Endothelial cell of umbilical vein (primary cell): ENCODE measurements at places on chromosomes 13 and 19.
A peak's percentile ranks its signal among the peaks of the same experiment; 100 is the strongest.

GRCh38 chr13:76846363-76846762, 39.8 kb downstream of the KCTD12 start:
- no peak for DNase-seq

DNA sequence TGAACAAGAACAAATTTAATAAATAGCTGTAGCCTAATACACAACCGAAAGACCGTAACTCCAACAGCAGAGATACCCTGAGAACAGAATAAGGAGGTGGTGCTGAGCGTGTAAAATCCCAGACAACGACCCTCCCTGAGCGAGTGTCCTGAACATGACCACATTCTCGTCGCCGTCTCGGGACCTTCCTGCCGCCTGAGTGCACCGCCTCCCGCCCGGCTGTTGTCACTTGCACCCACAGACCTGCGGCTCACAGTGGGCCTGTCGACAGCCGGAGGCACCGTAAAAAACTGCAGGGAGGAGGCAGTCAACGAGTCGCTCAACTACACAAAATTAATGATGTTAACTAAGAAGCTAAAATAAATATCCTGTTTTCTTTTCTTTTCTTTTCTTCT, 35.8 kb upstream of the GRTP1 start:
- DNase-seq = no peak

DNA sequence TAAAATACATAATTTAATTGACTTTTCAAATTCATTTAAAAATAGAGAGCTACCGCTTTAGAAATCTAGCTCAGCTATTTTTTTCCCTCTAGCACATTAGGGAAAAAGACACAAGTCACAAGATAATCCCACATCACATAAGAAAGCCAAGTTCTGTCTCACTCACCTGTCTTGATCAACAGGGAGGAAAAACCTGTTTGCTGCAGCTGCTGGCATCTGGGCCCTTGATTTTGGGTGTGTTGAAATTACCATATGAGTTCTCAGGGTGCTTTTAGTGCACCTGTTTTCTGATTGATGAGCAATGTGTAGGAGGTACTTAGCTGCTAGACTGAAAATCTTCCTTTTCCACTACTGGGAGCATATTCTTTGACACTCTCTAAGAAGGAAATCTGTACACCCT, 53.8 kb downstream of the ZDHHC20 start:
- DNase-seq = no peak

DNA sequence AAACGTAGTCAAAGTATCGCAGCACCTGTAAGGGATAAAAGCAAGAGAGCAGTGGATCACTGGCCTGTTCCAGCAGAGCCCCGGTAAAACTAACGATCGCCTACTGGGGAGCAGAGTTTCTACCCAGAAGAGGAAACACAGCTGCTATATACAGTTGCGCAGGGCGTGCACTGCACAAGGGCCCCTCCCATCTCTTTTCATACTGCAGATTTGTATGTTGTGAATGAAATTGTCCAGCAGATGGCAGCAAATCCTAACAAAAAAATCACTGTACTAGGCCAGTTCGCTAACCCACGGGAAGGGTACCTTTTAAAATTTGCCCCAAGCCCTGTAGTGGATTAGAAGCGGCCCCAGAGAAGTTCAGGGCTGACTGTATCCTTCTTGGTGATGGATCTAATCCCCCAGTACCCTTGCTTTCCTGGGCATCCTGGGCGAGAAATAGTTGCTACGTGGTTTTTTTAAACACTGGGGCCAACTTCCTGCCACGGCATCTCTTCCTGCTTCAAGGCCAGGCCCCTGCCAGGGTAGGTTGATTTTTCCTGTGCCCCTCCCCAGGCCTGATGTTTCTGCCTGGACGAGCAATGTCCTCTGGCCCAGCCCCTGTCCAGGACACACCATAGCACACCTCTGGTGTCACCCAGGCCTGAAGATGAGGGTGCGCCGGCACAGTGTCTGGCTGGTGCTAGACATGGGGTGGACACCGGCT, 127.0 kb downstream of the IER2 start:
- DNase-seq = peak; percentile 78

GRCh38 chr19:5717215-5717935, 2.6 kb downstream of the LONP1 start:
- DNase-seq = no peak

DNA sequence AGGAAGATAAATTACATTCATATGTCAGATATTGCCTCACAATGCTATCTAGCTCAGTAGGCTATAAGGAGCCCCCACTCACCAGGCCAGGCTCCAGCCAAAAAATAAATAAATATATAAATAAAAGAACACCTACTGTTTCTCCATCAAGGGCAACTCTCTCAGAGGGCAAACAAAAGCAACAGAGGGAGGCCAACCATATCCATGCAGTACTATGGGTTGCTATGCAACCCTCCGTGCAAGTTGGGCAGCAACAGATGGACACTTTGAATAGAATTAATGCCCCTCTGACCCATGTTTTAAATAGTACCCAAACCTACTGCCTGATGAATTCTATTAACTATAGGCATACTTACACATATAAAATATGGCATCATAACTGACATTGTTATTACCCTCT, 279.8 kb upstream of the EDNRB start:
- no peak for DNase-seq
